ENCODE measurements at places on chromosomes 13 and 19. TPM values are rescaled to one million over a fixed set of nuclear protein-coding genes. Genes with fewer than 3 reads are reported as not detected.
A peak's percentile ranks its signal among the peaks of the same experiment; 100 is the strongest.

PBX4 gene
- total RNA-seq, result 0.36 TPM

- no peak for DNase-seq
These were observed 1.4 kb upstream of the RASL11A start for GRCh38 chr13:27269114-27269665.

RGCC gene
- total RNA-seq, result 2.2 TPM

GRCh38 chr19:4908360-4908759, 941 bp upstream of the UHRF1 start:
- DNase-seq, result peak; percentile 31

FAAP24 gene
- total RNA-seq, result 3.6 TPM

DNA sequence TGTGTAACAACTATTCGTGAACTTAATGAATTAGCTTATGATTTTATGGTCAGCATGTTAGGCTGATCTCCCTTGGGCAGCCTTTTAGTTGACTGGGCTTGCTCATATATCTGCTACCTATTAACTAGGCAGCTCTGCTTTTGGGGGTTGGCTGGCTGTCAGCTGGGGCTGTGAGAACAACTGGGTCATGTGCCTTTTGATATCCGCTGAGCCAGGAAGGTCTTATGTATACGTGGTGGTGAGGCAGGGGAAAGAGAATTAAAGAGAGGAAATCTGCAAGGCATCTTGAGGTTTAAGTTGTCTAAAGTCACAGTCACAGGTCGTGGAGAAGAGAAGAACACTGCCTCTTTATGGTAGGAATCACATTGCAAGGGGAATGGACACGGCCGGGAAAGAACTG, 206.9 kb downstream of the LMO7 start:
- DNase-seq, result no peak

NALCN gene
- 10.6 TPM for total RNA-seq

OR7D2 gene
- not detected for total RNA-seq

DNA sequence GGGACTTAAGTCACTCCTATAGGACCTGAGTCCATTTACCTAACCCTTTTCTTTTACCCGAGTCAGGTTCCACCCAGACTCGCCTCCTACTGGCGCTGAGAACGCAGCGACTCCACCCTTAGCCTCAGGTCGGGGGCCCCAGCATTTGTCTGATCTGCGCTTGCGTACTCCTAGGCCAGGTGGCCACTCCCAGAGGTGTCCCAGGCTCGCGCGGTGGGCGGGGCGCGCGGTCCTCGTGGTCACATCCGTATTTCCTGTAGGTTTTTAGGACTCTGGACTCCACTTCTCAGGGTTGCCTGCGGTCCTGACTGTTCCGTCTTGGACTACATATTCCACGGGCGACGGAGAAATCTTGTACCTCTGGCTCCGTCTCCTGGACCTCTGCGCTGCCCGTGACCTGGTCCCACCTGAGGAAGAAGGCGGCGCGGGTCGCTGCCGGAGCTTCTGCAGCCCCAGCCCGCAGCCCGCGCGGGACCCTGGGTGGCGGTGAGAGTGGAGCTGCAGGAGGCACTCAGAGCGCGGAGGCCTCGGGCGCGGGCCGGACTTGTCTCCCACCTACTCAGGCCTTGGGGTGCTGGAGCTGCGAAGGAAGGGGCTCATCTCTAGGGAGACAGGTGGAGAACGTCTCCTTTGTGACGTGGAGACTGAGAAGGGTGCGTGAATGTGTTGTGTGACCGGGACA, 11.0 kb upstream of the ZNF573 start:
- no peak for DNase-seq

DNA sequence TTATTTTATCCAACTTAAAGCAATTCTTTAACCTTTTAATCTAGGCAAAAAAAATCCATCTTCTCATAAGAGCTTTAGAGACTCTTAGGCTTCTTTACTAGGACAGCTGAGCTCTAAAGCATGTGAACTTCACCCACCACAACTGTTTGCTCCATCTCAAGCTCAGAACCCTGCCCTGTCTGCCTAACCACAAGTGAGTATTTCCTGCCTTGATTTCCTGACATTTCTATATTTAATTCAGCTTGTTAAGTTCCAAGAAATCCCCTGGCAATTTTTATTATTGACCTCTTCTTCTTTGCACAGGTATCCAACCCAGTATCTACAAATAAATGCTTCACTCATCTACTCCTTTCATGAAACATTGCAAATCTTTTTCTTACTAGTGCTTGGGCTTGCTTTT, 21.1 kb upstream of the CEACAM21 start:
- no peak for DNase-seq

GRCh38 chr13:48334534-48335127, 31.1 kb downstream of the RB1 start:
- no peak for DNase-seq

OR10H1 gene
- not detected for total RNA-seq

GRCh38 chr13:95740979-95741320, 64.0 kb downstream of the DNAJC3 start:
- DNase-seq, result no peak

KANK3 gene
- total RNA-seq, result not detected

GRCh38 chr13:26561651-26562511, 4.4 kb downstream of the WASF3 start:
- DNase-seq, result peak; percentile 81

DNA sequence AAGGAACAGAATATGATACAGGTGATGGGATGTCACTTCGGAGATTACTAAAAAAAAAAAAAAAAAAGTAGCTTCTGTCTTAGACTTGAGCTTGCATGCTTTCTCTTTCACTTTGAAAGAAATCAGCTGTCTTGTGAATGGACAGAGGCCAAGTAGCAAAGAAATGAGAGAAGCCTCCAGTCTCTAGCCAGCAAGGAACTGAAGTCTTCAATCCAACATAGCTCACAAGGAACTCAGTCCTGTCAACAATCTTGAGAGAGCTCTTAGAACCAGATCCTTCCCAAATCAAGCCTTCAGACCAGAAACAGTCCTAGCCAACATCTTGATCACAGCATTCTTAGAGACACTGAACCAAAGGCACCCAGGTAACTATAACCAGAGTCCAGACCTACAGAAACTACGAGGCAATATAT, 7.7 kb downstream of the N4BP2L2 start:
- peak; percentile 64 for DNase-seq

GRCh38 chr13:31850041-31850555, 110.8 kb downstream of the RXFP2 start:
- no peak for DNase-seq

DACH1 gene
- total RNA-seq, result not detected

GRIN2D gene
- total RNA-seq, result under 0.01 TPM

DNA sequence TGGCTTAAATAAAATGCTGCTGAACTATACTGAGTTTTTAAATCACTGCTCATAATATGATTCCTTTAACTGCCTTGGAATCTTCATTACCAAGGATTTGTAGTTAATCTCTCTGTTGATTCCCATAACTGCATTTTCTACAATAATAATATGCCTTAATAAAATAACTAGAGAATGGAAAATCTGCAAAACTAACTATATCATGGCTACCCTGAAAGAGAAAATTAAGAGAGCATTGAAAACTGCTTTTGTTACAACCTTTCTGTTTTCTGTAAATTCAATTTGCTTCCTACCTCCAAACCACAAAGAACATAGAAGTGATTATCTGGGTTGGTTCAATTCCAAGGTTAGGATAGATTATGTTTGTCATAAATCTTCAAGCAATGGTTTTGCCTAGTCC, 202.8 kb upstream of the ATXN8OS start:
- DNase-seq, result no peak
